ENCODE measurements at places on chromosomes 16 and 17. TPM values are rescaled to one million over a fixed set of nuclear protein-coding genes. Genes with fewer than 3 reads are reported as not detected.

The TPSG1 gene
- total RNA-seq, result not detected

The TVP23A gene
- not detected for total RNA-seq

The KIF2B gene
- not detected for total RNA-seq

The LPO gene
- total RNA-seq, result not detected

The ITGAX gene
- total RNA-seq, result not detected

The C17orf100 gene
- 2.5 TPM for total RNA-seq

The ATP1B2 gene
- not detected for total RNA-seq

The CD300LB gene
- total RNA-seq, result not detected

The NPIPB12 gene
- total RNA-seq, result 23.2 TPM

The CES2 gene
- total RNA-seq, result 110 TPM

The MFAP4 gene
- not detected for total RNA-seq
